ENCODE measurements at places on chromosomes 3 and 15.

DNA sequence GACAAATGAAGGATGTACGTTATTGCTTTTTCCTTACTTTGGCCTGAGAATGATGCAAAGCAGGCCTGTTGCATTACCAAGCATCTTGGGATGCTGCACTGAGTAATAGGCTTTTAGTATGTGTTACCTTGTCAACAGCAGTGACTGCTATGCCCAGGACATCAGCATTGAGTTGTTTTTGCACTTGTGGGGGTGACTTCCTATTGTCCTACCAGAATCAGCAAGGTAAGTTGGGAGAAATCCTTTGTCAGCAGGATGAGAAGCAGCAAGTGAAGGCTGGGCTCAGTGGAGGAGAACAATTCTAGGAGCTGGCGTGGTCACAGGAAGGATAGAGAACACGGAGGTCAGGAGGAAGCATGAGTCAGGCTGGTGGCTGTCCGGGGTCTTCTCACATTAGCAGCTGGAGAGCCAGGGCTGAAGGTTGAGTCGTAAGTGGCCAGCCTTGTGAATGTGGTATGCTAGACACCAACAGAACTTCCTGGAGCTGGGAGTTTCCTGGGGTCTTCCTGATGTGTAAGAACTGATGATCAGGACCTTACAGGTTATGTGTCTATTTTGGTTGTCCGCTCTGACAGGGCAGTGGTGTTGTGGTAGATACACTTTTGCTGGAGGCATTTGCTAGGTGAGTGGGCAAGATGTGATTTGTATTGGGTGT lies 142.7 kb downstream of the FNDC3B start:
- no peak for DNase-seq

DNA sequence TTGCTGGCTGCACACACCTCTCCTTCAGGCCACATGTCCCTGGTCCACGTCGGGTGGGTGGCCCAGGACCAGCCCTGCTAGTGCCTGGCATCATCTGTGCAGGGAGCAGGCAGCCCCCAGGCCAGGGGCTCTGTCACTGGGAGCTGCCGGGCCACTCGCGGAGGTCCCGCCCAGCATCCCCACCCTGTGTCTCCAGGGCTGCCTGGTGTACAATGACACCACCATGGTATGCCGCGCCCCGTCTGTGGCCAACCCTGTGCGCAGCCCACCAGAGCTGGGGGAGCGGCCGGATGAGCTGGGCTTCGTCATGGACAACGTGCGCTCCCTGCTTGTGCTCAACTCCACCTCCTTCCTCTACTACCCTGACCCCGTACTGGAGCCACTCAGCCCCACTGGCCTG lies 34.3 kb downstream of the PLXNA1 start:
- DNase-seq = no peak

GRCh38 chr3:33915796-33916546 lies 117.5 kb downstream of the PDCD6IP start:
- peak; percentile 73 for DNase-seq

GRCh38 chr3:23741036-23741706 lies 64.6 kb upstream of the UBE2E1 start:
- DNase-seq = no peak

DNA sequence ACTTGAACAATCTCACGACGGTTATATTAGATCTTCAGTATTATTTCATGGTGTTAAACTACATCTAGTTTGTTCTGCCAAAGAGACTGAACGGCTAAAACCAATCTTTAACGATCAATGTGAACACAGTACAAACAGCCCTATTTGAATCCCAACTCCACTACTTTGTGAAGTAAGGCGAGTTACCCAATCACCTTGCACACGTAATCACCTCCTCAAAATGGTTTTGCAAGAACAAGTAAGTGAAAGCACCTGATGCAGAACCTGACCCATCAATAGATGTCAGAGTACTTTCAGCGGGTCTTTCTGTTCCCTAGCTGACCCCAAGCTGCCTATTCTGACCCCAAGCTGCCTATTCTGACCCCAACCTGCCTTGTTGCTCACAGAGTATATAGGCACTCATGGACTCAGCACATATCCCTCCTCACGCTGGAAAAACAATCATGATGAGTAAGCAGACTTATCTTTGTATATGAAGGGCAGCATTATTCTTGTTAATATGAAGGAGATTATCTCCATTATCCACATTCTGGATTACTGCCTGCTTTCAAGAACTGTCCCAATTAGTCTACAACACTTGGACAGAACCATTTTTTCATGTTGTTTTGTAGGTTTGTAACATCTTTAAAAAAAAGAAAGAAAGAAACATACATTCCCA lies 3.7 kb downstream of the KPNA1 start:
- DNase-seq = no peak

DNA sequence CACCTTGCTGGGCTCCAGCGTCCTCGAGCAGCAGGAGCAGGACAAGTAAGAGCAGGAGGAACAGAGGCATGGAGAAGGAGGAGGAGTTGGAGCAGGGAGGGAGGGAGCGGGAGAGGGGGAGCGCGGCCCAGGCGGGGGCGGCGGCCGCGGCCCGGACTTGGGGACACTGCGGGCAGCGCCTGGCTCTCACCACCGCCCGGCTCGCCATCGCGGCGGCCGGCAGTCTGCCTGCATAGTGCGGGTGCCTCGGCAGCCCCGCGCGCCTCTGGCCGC lies 440 bp downstream of the DCBLD2 start:
- peak; percentile 59 for DNase-seq

- DNase-seq = no peak
Measured at GRCh38 chr3:134339913-134340312, 34.3 kb downstream of the AMOTL2 start.
